Right lung (tissue), 10 donors: ENCODE measurements at places on chromosomes 3 and 15.

- DNase-seq = no peak
Observed at GRCh38 chr15:52086011-52086786, 26.4 kb downstream of the BCL2L10 start.

GRCh38 chr3:123657568-123657967 is 72.7 kb upstream of the HACD2 start:
- DNase-seq = no peak

DNA sequence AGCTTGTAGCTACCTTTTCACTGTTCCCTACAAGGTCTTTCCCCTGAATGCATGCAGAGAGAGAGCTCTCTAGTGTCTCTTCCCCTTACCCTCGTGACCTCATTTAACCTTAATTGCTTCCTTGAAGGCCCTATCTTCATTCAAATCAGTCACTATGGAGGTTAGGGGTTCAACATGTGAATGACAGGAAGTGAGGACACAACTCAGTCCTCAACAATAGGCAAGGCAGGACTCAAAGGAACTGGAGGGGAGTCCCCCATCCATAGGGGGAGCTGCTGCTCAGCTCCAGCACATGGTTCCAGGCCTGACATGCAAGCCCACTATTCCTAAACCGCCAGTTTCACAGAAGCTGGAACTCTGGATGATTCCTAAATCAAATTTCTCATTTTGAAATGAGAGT is 33.8 kb upstream of the GYG1 start:
- DNase-seq = no peak

GRCh38 chr3:122104515-122105194 is 49.5 kb downstream of the CD86 start:
- DNase-seq = no peak

DNA sequence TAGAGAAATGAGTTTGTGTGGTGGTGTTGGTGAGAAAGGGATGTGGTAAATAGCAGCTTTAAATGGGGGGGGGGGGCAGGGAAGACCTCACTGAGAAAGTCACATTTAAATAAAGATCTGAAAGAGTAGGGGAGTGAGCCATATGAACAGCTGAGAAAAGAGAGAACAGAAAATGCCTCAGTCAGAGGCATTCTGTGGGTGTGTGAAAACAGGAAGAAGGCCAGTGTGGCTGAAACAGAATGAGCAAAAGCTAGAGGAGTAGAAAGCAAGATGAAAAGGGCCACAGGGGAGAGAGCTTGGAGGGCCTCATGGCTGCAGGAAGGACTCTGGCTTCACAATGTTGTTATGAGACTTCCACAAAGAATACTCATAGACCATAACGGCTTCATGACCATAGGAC is 783.3 kb downstream of the ZPLD1 start:
- no peak for DNase-seq

- DNase-seq = no peak
Observed at GRCh38 chr3:168139947-168140346, 44.2 kb upstream of the GOLIM4 start.

DNA sequence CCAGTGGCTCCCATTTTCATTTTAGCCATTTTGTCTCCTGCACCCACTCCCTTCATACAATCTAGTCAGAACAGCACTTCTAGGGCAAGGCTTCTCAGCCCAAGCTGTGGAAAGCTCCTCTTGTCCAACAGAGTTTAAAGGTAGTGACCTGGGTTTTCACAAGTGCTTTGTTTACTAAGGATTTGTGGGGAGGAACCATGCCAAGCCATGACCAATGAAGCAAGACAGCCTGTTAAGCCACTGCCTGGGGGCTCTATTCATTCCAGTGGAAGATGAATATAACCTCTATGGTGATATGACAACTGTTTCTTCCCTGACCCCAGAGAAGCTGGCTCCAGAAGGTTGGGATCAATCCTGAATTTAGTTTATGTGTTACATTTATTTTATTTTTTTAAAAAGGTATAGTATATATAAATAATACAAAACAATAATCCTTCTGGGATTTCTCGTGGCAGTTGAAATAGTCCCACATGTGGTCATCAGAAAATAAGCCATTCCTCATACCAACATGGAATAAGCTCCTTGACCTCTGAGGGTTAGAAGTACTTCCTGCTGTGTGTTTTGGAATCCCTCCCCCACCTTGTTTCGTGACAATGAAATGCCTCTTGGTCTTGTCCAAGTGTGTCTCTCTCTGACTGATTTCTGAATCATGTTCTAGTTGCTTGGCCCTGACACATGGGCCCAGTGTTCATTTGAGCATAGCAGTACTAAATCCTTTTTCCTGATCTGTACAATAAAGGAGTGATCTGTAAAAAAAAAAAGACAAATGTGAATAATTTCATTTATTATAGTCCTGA is 13.3 kb upstream of the THUMPD3 start:
- no peak for DNase-seq
